Fibroblast of skin of back (primary cell): ENCODE measurements at places on chromosomes 7 and 10.
A peak's percentile ranks its signal among the peaks of the same experiment; 100 is the strongest.

DNA sequence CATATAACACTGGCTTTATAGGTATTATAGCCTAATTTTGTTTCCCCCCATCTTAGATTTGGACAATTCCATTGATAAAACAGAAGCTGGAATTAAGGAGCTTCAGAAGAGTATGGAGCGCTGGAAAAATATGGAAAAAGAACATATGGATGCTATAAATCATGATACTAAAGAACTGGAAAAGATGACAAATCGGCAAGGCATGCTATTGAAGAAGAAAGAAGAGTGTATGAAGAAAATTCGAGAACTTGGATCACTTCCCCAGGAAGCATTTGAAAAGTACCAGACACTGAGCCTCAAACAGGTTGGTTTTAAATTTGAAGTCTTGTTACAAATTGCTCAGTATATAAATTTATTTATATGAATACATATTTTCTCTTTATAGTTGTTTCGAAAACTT, 34.1 kb downstream of the SMC3 start:
- DNase-seq, result no peak

DNA sequence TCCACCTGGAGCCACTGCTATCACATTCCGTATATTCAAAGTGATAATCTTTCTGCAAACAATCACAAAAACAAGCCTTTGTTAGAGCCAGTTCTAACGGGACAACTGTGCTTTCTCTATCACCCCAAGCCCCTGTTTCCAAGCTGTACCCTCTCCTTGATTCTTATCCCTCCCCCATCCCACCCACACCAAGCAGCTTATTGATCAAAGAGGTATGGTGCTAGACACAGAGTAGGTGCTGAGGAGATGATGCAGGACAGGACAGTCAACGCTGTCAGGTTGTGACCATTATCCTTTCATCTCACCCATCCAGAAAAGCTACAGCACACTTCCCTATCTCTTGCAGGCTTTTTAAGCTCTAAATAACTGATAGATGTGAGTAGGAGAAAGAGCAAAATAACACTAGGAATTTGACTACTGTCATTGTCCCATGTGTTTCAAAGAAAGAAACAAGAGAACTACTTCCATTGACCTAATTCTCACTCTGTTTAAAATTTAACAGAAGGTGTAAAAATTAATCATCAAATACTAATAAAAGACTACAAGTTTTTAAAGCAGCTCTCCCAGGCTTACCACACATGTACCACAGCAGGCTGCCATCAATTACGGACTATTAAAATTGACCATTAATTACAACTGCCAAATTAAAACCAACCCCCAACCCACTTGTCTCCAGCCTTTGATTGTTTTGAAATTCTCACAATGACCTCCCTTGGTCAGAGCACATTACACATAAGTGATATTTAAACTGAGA, 94.3 kb downstream of the ELAPOR2 start:
- DNase-seq, result no peak

DNA sequence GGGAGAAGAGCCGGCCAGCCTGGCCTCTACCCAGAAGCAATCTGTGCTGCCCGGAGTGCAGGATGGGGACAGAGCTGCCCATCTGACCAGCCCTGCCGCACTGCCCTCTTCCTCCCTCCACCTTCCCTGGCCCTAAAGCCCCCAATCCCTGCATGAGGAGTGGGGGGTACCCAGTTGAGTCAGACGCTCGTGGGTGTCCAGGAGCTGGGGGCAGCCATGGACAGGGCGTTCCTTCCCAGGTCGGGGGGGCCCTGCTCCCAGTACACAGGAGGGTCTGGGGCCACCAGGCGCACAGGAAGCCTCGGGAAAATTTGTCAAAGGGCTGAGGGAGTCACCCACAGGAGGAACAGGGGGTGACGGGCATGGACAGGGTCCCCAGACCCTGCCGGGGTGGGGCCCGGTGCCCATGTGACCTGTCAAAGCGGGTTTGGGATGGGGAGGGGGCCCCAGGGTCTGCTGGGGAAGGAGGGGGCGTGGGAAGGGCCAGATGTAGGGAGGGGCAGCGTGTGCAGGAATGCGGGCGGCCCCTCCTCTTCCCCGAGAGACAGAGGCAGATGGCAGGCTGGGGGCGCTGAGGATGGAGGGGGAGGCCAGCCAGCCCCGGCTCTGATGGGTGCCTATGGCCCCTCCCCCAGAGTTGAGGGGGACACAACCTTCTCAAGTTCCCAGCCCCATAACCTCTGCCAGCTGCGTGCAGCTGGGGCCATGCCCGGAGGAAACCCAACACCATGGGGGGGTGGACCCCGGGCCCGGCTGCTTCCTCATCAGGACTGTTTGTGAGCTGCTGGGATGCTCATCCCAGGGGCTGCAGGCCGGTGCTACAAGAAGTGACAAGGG, 21.5 kb upstream of the GRIFIN start:
- no peak for DNase-seq

DNA sequence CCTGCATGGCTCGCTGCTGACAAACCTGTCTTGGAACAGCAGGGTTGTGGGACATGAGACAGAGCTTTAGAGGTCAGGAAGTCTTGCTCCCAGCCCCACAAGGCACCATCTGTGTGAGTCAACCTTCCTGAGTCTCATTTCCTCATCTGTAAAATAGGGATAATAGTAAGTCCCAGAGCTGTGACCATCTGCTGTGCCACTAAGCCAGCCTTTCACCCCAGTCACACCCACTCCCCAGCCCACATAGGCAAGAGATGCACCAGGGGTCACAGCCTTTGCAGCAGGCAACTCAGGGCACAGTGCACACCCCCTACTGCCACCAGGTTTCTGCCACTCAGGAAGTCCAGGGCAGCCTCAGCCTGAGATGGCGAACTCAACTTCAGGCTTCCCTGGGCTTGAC, 29.4 kb upstream of the CDH23 start:
- DNase-seq, result no peak

GRCh38 chr10:29241925-29242324, 46.9 kb upstream of the LYZL1 start:
- DNase-seq, result no peak

DNA sequence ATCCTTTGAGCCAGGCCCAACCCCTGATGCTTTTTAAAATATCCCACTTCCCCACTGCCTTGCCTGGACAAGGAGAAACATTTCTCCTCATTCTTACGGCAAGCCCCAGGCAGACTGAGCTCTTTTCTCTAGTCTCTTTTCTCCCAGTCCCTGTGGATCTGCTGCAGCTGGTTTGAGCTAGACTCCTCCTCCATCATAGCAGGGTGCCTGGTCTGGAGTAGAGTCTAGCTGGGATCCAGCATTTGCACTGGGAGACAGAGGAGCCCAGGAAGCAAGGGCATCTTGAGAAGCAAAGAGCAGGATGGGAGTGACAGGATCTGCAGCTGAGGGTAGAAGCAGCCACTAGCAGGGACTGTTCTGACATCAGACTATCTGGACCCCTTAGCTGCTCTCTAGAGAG, 562.3 kb upstream of the COBL start:
- no peak for DNase-seq

DNA sequence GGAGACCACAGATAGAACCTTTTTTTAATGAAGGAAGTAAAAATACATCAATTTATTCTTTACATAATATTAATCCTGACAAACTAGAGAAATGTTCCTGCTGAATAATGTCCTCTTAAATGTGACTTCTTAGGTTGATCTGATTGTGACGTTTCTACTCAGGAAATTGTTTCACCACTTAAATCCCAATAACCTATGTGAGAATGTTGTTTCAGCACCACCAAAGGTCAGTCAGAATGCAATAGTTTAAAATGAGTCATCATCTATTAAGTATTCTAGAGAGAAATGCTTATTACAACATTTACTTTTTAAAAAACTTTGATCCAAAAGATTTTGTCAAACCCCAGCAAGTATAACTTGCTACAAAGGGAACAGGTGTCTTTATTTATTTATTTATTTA, 155.4 kb upstream of the CACNA2D1 start:
- DNase-seq, result peak; percentile 59

DNA sequence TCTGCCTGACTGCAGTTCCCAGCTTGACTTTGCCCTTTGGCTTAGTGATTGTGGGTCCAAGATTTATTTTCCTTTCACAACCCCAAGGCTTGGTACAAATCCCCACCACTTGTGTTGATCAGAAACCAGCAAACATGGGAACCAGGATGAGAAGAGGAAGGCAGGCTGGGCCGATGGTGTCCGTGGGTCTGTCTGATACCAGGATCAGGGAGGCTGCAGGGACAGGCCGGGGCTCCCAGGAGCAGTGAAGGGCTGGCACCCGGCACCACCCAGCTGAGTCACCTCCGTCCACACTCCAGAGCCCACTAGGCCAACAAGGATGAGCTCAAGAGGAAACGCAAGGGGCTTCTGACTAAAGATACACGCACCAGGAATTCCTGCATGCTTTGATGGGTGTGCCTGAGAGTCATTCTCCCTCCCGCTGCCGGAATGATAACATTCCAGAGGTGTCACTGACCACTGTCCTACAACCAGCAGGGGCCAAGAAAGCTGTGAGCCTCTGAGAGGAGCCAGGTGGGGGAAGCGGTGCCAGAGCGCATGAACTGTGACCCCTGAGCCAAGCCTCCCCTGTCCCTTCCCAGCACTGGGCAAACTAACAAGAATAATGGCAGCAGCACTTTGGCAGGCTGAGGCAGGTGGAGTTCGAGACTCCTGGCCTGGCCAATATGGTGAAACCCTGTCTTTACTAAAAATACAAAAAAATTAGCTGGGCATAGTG, 29.2 kb upstream of the PROSER2 start:
- peak; percentile 93 for DNase-seq

- no peak for DNase-seq
Observed at GRCh38 chr7:123424463-123424862, 109.9 kb downstream of the IQUB start.

DNA sequence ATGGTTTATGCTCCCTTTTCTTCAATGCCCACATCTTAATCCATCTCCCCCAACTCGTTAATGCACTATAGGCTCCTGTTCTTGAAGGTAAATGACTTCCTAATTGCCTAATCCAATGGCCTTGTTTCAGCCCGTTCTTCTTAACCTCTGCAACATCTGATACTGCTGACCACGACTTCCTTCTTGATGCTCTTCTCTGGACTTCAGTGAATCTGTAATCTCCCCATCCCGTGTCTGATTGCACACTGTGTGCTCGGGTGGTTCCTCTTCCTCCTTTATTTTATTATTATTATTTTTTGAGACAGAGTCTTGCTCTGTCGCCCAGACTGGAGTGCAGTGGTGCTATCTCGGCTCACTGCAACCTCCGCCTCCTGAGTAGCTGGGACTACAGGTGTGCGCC, 58.9 kb downstream of the HIPK2 start:
- no peak for DNase-seq

DNA sequence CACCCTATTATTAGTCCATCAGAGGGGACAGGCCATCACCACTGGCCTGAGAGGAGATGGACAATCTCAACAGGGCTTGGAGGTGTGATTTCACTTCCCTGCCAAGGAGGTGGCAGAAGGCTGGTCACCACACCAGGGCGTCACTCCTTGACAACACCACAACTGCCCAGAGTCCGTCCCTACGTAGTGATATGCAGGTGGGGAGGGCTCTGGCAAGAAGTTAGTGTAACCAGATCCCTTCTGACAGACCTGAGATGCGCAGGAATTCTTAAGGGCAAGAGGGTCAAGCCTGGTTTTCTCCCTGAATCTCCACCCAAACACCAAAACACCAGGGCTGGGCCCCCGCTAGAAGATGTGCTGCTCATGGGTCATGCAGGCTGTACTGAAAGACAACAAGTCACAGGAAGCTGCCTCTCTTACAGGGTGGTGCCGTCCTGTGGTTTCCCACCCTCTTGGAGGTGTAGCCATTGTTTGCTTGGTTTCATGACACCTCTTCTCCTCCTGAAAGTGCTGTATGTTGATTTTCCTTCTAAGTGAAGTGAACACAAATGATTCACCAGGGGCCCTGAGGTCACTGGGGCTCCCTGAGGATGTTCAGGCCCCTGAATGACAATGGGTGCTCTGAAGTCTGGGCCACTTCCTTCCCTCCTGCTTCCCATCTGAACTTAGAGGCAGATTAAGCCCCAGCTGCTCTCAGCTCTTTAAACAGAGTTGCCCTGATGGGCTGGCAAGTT, 27.1 kb downstream of the ATXN7L1 start:
- peak; percentile 20 for DNase-seq

- no peak for DNase-seq
Observed at GRCh38 chr10:34476608-34477007, 338.5 kb downstream of the PARD3 start.

DNA sequence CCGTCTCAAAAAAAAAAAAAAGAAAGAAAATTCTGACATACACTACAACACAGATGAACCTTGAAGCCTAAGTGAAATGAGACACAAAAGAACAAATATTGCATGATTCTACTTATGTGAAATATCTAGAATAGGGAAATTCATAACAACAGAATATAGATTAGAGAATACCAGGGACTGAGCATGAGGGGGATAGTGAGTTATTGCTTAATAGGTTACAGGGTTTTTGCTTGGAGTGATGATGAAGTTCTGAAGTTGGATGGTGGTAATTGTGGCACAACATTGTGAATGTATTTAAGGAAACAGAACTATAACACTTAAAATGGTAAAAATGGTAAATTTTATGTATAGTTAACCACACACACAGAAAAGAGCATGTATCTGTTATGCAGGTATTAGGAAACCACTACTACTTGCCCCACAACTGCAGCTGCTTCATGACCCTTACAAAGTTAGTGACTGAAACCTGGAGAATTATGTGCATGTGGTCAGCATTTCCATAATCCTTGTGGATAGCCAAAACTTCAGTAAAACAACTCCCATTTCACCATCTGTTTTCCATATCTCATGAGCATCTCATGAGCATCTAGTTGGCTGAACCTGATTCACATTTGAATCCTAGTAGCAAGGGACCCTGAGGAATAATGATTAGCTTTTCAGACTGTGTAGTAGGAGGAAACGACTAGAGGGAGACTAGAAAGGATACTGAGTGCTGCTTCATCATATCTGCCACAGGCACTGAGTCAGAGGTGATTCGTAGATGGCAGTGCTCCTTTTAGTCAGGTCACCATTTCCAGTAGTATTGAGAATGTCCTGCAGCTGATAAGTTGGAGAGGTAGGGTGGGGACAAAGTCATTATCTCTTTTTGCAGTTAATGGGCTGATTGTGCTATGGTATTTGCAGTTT, 26.3 kb downstream of the SAMD8 start:
- DNase-seq, result peak; percentile 74

GRCh38 chr10:22988581-22989360, 60.9 kb downstream of the ARMC3 start:
- DNase-seq, result peak; percentile 53

DNA sequence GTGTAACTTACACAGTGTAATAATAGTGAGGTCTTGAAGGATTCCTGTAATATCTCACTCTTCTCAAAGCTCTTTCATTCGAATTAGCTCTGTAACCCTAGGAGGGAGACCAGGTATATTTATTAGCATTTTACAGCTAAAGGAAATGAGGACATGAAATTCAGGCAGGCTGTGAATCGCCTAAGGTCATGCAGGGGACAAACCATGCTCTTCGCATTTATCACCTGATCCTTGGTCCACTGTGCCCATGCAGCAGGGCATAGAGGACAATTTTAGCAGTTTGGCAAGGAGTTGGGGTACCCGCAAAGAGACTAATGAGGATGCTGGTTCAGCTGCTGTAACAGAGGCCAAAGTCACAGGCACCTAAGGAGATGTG, 14.8 kb upstream of the LAMB1 start:
- no peak for DNase-seq
